Ovary (tissue), 10 donors: ENCODE measurements at places on chromosomes 2 and 18. TPM values are rescaled to one million over a fixed set of nuclear protein-coding genes. Genes with fewer than 3 reads are reported as not detected.

RAX gene
- total RNA-seq, result not detected

DNA sequence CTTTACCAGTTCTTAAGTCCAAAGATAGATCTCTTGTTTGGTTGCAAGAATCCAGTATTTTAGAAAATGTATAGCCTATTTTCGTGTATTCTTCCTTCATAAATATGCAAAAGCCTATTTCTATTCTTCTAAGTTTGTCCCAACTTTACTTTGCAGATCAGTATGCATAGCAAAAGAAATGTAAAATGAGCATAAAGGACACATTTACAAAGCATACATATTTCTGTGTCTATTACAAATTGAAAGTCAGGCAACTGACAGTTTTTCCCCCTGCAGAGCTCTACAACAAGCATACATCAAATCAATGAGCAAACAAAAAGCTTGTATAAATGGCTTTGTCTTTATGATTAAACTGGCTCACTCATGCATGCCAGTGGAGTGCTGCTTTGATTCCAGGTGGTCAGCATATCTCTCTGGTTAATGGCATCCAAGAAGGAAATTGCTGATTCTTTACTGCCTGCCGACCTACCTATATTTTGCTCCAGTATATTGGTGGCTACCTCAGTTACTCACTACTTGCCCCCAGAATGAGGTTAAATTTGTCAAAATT lies 10.0 kb upstream of the VPS54 start:
- no peak for DNase-seq

LCT gene
- not detected for total RNA-seq

GRCh38 chr2:241852981-241853631 lies 5.6 kb downstream of the PDCD1 start:
- peak; percentile 18 for DNase-seq

GRCh38 chr2:37388074-37388473 lies 43.6 kb downstream of the QPCT start:
- DNase-seq, result no peak

PDIA6 gene
- 98.8 TPM for total RNA-seq

ABCG8 gene
- total RNA-seq, result not detected

DNA sequence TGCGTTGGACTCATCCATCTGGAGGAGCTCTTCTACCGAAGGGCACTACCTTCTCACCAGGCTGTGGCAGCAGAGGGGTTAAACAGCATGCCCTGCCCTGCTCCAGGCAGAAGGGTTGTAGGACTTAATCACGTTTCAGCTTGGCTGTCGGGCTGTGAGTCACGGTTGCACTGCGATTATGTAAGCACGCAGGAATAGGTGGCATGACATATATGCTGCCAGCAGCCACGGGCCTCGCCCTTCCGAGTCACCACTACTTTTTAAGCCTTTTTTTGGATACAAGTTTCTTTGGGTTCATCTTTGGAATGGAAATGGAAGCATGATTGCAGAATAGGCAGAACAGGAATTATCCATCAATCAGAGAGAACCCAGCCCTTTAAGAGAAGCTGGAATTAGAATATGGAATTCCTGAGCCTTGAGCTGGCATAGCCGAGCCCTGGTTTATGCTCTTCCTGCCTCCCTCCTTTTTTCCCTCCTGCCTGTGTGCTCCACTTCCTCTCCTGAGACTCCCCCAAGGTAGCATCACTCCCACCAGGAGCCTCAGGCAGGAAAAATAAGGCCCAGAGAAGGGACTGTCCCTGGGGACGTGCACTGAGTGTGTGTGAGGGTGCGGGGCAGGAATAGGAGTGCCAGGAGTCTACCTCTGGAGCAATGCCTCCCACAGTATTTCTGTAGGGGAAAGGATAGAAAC lies 86.8 kb downstream of the SEMA4F start:
- DNase-seq, result peak; percentile 29

DNA sequence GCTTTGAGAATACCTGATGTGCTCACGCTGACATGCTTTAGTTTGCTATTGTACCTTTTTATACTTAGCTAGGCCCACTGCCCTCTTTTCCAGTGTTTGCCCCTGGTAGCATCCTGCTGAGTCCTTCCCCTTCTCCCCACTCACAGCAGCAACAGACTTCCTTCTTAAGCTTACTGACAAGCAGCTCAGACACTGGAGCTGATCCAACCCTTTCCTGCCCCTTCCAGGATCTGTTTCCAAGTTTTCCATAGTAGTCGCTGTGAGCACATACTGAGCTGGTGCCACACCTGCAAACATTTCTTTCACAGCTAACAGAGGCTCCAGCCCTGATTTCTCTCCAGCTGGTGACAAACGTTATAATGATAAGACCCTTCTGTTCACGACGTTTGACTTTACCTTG lies 991.4 kb upstream of the CELF4 start:
- DNase-seq, result no peak

DNA sequence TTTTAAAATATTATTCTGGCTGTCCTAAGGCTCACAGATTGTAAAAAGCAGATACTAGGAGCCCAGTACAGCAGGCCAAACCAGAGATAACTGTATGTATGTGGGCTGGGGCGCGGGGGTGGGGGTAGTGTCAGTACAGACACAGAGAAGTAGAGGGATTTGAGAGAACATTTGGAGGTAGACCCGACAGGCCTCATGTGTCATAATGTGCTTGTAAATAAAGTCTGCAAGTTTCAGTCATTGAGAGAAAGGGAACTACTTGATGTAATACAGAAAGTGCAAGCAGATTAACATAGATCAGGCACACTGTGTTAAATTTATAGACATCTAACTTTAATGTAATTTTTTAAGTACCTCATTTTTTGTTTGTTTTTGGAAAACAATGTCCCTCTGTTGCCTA lies 7.4 kb upstream of the POLI start:
- no peak for DNase-seq

- no peak for DNase-seq
Observed at GRCh38 chr2:44928483-44929158, 12.9 kb upstream of the SIX3 start.

DNA sequence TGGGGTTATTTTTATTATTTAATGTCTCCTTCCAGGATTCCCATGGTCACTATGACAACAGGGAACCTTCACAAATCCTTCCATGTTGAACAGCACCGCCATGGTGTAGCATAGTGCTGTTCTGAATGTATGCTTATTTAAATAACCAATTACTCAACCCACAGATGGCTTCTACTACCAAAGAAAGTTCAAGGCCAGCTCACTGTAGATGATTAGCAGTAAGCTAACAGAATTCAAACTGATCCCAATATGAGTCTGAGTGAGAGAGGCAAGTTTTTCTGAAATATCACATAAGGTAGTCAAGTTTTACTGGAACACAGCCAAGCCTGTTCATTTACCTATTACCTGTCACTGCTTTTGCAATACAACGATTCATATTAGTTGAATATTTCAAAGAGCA lies 51.2 kb downstream of the CLASP1 start:
- DNase-seq, result no peak
